ENCODE measurements at places on chromosomes 13 and 19.

DNA sequence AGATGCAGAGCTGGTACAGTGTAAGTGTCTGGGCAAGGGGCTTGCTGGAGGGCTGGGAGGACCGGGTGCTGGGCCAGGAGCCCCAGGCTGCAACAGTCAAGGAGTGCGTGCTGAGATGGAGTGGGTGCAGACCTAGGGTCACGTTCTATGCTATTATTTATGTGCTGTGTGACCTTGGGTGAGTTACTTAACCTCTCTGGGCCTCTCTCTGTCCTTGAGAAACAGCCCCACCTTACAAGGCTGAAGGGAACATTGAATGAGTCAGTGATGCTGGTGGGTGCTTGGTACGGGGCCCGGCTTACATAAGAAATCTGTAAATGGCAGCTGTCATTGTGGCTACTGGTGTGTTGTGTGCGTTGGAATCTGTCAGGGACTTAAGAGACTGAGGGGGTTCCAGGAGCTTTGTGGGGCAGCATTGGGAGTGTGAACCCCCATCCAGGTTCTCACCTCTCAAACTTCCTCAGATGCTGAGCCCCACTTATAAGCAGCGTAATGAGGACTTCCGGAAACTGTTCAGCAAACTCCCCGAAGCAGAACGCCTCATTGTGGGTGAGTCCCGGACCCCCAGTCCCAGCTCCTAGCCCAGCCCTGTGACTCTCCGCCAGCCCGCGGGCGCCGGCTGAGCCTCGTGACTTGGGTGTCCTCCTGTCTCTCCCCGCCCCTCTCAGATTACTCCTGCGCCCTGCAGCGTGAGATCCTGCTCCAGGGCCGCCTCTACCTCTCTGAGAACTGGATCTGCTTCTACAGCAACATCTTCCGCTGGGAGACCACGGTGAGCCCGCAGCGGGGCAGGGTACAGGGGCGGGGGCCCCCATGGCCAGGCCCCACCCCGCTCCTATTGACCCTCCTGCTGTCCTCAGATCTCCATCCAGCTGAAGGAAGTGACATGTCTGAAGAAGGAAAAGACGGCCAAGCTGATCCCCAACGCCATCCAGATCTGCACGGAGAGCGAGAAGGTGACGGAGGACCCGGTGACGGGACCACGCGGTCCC is 9.6 kb downstream of the GRAMD1A start:
- DNase-seq, result no peak

- DNase-seq, result peak; percentile 40
Measured at GRCh38 chr19:34712395-34713261, 21.4 kb upstream of the ZNF181 start.

- no peak for DNase-seq
Measured at GRCh38 chr19:56837492-56838023, 3.0 kb downstream of the PEG3 start.

GRCh38 chr19:14699641-14700040 is 9.8 kb downstream of the ZNF333 start:
- no peak for DNase-seq

DNA sequence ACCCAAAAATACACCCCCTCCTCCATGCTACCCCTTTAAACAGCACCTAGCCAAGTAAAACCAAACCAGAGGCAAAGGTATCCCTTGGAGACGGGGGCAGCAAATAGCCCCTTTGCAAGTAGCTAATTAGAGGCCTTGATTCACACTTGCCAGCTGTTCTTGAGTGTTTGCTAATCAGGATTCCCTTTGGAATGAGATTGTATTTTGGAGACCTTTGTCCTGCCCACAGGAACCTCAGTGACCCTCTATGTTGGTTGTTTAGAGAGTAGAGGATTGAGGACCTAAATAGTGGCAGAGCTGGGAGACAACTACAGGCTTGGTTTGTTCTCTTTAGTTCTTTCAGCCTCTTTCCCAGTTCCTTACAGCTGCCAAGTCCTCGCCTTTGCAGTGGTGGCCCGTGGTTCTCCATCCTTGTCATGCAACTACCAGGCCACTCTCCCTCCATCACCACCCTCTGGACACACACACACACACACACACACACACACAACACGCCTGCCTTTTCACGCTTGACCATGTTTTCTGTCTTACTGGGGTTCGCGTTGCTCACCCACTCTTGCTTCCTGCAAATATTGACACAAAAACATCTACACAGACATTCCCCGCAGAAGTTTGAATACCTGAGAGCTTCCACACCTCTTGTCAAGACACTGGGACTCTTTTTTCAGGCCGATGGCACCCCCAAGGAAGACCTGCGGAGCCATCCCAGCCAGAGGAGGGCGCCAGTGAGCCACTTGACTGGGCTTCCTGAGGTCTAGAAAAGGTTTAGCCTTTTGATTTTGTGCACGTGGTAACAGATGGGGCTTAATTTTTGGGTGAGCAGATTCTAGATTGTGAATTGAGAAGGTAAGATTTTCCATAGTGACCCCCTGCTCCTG is 80.0 kb upstream of the GPR183 start:
- peak; percentile 91 for DNase-seq

DNA sequence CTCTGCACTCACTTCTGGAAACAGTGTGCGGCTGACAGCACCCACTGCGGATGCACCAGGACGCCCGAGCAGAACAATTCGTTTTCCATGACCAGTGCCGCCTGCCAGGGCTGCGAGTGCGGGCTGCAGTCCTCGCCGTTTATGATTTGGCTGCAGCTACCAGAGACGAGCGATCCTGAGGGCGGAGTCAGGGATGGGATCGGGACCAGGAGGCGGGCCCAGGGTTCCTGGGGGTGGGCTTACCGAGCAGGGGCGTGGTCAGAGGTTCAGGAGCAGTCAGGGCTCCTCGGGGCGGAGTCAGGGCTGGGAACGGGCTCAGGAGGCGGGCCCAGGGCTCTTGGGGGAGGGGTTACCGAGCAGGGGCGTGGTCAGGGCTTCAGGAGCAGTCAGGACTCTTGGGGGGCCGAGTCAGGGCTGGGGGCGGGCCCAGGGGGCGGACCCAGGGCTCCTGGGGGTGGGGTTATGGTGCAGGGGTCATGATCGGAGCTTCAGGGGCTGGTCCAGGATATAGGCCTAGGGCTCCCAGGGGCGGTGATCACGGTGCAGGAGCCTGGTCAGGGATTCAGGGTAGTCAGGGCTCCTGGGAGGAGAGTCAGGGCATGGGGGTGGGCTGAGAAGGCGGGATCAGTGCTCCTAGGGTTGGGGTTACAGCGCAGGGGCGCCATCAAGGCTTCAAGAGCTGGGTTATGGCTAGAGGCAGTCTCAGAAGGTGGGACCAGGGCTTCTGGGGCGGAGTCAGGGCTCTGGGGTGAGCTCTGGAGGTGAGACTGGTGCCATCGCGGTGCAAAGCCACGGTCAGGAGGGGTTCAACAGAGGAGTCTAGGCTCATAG is 1.7 kb downstream of the KLK4 start:
- no peak for DNase-seq

- DNase-seq, result no peak
Measured at GRCh38 chr19:52219611-52220010, 29.8 kb downstream of the PPP2R1A start.

DNA sequence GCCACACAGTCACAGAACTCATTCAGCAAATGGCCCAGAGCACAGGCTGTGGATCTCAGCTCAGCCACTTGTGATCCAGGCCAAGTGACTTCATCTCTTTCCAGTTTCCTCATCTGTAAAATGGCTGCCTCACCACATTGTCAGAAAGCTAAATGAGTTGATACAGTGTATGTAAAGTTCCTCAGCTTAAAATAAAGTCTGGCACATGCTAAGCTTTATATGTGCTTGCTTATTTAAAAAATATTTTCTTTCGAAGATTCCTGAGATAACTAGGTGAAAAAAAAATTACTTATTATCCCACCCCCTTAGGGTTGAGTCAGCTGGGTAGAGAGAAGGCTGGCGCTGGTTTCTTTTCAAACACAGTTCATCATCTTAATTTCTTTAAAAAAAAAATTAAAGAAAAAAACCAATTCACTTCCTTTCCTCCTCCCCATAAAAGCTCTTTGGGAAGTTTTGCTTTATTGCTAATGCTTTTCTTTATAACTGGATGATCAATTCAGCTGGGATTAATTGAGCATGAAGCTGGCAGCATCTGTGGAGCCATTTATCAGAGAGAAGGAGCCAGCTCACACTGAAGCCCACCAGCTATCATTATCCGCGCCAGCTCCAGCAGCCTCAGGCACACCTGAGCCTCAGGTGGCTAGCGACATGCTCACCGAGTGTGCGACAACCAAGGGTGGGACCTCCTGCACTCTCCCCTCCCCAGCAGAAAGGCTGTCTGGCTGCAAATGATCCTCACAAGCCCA is 354.9 kb downstream of the FOXO1 start:
- DNase-seq, result no peak

DNA sequence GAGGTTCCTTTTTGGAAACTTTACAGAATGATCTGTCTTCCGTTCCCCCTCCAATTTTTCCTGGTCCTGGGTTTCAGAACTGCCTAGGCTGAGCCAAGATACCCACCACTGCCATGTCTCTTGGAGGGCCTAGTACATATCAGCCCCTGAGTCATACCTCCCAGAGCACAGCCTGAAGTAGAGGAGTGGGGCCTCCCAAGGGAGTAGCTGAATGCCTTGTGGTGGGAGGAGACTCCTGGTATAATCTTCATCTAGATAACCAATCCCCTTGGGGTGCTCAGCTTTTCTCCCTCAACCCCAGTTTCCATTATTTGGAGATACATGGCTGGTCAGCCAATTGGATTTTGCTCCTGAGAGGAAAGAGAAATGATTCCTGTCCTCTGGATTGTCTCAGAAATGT is 30.3 kb downstream of the ZNF763 start:
- DNase-seq, result no peak

DNA sequence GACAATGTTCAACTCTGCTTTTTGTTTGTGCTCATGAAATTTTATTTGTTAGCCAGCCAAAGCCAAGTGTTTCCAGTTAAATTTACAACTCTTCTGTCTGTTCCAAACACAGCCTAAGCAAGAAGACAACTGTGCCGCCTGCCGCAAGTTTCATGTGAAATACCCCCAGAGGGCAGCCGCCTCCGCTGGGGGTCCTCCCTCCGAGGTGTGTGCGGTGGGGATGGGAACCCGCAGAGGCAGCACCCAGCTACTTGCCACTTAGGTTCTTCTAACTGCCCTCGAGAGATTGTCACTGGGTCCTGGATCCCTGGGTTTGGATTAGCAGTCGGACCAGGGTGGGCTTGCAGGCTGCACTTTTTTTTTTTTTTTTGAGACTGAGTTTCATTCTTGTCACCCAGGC is 28.5 kb downstream of the ATP11A start:
- no peak for DNase-seq

GRCh38 chr13:62162860-62163259 is 747.2 kb upstream of the PCDH20 start:
- no peak for DNase-seq

DNA sequence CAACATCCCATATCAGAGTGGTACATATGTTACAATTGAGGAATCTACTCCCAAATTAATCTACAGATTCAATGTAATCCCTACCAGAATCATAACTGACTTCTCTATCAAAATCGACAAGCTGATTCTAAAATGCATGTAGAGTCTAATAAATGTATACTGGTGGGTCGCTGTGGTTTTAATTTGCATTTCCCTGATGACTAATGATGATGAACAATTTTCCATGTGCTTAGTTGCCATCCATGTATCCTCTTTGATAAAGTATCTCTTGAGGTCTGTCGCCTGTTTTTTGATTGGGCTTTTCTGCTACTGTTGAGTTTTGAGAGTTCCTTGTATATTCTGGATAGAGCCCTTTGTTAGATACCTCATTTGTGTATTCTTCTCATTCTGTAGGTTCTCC is 43.8 kb downstream of the KLF12 start:
- DNase-seq, result no peak

GRCh38 chr13:95403349-95404140 is 102.3 kb upstream of the ABCC4 start:
- DNase-seq, result no peak

GRCh38 chr13:100549316-100549715 is 39.3 kb downstream of the GGACT start:
- DNase-seq, result no peak

DNA sequence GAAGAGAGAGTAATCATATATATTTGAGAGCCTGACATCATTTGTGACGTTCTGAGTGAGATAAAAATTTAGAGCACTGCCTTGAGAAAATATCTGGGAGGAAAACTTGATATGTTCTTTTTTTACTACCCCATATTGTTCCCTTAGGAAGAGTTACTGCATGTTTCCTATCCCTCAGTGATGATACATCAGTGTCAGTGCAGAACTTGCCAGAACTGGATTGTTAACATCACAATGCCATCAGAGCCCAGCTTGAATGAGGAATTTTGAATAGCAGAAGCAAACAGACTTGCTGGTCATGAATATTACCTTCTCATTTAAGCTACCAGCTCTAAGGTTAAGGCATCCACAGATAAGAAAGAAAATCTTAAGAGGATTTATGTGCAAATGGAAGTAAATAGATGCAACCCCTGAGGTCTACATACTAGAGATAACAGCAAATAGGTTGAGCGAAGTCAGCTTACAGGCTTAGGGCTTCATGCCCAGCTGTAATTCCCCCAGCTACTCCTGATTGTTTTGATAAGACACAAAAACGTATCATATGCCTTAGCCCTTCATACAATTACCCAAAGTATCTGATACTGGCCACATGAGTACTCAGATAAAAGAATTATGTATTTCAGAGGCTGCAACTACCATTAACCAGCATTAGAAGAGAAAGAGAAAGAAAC is 313.7 kb upstream of the ATXN8OS start:
- no peak for DNase-seq

- DNase-seq, result no peak
Measured at GRCh38 chr19:32673573-32673972, 1.4 kb downstream of the ANKRD27 start.
